ENCODE measurements at places on chromosomes 6 and 20.

DNA sequence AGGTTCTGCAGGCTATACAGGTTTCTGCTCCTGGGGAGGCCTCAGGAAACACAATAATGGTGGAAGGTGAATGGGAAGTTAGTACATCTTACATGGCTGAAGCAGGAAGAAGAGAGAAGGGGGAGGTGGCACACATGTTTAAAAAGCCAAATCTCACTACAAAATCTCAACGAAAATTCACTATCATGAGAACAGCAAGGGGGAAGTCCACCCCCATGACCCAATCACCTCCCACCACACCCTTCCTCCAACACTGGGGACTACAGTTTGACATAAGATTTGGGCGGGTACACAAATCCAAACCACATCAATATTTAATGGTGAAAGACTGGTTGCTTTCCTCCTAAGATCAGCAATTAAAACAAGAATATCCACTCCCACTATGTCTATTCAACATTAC lies 13.8 kb upstream of the POLR1H start:
- no peak for DNase-seq

- no peak for DNase-seq
These were observed 10.4 kb upstream of the NOL7 start for GRCh38 chr6:13604546-13605416.

- DNase-seq: no peak
These were observed 90.5 kb downstream of the MAN1A1 start for GRCh38 chr6:119259027-119259426.

DNA sequence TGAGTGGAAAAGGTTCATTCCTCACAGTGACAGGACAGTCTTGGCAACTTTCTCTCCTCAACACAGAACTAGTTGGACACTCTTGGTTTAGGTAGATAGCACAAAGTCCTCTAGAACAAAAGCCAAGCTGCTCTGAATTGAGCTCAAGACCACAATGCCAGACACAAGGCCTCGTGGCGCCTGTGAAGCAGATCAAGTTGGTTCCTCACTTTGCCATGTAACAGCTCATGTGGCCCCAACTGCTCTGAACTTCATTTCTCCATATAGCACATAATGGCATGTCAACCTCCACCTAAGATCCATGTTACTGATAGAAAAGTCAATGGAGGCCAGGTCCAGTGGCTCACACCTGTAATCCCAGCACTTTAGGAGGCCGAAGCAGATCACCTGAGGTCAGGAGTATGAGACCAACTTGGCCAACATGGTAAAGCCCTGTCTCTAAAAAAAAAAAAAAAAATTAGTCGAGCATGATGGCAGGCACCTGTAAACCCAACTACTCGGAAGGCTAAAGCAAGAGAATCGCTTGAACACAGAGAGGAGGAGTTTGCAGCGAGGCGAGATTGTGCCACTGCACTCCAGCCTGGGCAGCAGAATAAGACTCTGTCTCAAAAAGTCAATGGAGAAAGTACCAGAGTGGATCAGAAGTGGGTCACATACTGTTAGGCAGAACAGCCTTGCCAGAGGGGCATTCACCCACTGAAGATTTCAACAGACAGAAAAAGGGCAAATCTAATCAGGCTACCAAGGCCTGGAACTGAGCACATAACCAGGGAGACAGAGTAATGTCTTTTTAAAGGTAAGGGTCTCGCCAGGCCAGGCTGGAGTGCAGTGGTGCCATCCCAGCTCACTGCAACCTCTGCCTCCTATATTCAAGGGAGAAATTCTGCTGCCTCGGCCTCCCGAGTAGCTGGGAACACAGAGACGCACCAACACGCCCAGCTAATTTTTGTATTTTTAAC lies 21.2 kb downstream of the ROMO1 start:
- no peak for DNase-seq

DNA sequence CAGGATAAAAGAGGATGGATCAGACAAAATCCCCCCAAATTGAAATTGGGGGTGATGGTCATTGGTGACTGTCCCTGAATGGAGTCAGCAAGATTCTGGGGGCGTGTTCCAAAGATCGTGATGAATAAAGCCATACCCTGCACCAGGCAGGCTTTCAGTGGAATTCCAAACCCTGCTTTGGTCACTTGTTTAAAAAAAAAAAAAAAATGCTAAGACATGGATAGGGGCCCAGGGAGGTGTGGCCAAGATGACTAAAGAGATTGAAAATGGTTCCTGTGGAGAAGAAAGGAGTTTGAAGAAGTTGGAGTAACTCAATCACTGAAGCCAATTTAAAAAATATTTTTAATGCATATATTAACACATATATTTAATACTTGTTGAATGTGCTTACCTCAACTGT lies 161.4 kb upstream of the KCNG1 start:
- DNase-seq: peak; percentile 55

DNA sequence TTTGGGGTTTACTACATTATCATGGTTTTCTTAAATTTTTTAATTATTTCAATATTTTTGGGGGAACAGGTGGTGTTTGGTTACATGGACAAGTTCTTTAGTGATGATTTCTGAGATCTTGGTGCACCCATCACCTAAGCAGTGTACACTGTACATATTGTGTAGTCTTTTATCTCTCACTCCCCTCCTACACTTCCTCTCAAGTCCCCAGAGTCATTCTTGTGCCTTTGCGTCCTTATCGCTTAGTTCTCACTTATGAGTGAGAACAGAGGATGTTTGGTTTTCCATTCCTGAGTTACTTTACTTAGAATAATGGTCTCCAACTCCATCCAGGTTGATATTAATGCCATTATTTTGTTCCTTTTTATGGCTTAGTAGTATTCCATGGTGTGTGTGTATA lies 130.9 kb upstream of the CD93 start:
- DNase-seq: no peak

GRCh38 chr20:50980851-50981713 lies 22.5 kb downstream of the MOCS3 start:
- DNase-seq: peak; percentile 78

GRCh38 chr6:120965814-120966213 lies 368.5 kb downstream of the TBC1D32 start:
- peak; percentile 19 for DNase-seq

DNA sequence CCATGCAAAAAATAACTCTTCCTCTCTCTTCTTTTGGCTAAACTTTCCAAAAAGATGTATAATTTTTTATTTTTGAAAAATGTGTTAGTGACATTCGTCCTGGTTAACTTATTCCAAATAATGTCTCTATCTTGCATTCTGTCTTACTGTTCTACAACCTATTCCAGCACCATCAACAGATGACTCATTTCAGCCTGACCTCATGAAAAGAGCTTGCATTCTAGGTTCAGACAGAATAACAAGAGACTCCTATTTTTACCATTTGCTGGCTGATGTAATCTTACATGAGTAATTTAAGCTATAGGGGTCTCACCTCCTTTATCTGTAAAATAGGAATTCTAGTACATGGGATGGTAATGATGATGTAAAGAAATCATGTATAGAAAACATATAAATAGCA lies 109.0 kb downstream of the FUT9 start:
- DNase-seq: peak; percentile 6

DNA sequence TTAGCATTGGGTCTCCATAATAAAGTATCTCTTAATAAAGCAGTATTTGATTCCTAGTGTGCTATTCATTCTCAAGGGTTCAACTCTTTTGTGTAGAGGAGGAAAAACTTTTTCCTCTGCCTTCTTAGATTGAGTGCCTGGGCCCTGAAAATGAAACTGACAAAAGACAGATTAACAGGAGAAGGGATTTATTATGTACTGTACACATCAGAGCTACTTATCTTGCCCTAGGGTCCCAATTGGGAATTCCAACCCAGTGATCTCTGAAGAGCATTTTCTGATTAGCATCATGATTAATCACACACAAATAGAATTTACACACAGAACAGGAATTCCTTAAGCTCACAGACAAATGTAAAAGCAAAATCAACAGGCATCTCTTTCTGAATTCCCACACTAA lies 128.9 kb downstream of the CD164 start:
- DNase-seq: no peak

- no peak for DNase-seq
These were observed 4.7 kb downstream of the CUL9 start for GRCh38 chr6:43186706-43187105.

- DNase-seq: peak; percentile 34
These were observed 98.3 kb downstream of the SIM1 start for GRCh38 chr6:100366419-100366818.

DNA sequence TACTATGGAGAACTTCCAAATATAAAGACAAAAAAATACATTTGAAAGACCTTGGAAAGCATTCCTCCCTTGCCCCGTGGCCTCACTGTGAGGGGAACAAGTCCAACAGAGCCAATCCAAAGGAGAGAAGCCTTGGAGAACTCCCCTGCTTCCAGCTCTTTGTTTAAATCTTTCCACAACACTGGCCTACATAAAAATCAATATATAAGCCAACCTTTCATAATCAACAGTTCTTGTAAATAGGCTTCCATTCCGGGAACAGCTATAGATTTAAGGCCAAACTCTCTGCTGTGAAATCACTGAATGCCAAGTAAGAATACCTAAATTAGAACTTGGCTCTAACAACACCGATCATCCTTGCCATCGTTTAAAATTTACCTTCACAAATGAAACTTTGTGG lies 242.1 kb downstream of the HACE1 start:
- no peak for DNase-seq

All from astrocyte of the spinal cord (primary cell).